ENCODE measurements at places on chromosomes 6 and 20. TPM values are rescaled to one million over a fixed set of nuclear protein-coding genes. Genes with fewer than 3 reads are reported as not detected.
A peak's percentile ranks its signal among the peaks of the same experiment; 100 is the strongest.

- no peak for DNase-seq
Observed at GRCh38 chr6:6649824-6650349, 61.4 kb downstream of the LY86 start.

DNA sequence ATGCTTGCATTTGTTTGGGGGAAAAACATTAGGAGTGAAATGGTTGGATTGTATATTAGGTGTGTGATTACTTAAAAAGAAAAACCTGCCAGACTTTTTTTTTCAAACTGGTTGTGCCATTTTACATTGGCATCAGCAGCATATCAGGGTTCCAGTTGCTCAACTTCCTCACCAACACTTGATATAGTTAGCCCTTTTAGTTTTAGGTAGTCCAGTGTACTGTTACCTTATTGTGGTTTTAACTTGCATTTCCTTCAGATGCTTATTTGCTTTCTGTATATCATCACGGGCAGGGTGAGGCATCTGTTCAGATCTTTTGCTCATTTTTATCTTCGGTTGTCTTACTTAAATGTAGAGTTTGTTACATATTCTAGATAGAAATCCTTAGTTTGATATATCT, 5.2 kb downstream of the XRN2 start:
- no peak for DNase-seq

GRCh38 chr20:23445596-23446217, 6.2 kb downstream of the CSTL1 start:
- no peak for DNase-seq

DNA sequence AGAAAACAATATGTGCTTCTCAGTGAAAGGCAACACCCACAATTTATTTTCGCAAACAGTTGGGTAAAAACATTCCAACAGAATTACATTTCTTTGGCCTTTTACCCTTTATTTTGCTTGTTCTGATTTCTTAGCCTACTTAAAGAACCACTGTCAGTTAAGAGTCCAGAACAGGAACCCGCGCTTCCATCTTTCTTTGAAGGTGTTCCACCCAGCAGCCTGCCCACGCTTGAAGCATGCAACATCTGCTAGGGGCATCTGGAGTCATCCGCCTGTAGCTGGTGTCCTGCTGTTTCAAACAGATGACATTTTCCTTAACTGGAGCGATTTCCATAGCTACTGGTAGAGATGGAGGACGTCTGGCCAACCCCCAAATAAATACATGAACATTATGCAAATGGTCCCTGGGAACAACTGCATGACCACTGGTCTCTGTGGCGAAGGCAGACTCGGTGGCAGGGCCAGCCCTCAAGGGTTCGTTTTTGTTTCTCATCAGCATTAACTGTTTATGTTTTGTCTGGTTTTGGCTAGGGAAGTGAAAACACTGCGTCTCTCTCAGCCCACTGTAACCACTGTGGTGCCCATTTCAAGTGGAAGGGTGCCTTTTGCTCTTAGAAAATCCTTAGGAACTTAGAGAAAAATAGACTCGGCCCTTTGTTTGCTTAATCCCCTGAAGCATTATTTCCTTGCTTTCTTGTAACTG, 51.6 kb downstream of the LAMA4 start:
- no peak for DNase-seq

DNA sequence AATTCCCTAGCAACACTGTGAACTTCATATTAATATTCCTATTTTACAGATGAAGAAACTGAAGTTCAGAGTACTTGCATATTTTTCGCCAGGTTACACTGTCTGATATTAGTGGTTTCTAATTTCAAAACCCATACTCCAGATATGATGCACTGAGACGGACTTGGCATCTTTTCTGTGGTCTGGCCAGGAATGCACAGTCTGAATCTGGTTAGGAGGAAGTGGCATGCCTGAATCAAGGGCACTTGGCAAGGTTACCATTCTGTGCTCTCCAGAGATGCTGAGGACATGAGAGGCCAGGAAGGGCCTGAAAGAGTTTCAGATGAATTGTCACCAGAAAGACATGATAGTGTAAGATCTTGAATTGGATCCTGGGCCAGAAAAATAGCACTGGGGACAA, 150.1 kb downstream of the HAO1 start:
- no peak for DNase-seq

- no peak for DNase-seq
Observed at GRCh38 chr20:38112261-38112929, 52.7 kb downstream of the TGM2 start.

- peak; percentile 21 for DNase-seq
Observed at GRCh38 chr20:6122111-6122872, 538 bp downstream of the FERMT1 start.

GSTA2 gene
- not detected for total RNA-seq
